Kidney (tissue), 22 donors: ENCODE measurements at places on chromosomes 6 and 20.

GRCh38 chr20:38205001-38205400, 39.9 kb upstream of the TGM2 start:
- no peak for DNase-seq

DNA sequence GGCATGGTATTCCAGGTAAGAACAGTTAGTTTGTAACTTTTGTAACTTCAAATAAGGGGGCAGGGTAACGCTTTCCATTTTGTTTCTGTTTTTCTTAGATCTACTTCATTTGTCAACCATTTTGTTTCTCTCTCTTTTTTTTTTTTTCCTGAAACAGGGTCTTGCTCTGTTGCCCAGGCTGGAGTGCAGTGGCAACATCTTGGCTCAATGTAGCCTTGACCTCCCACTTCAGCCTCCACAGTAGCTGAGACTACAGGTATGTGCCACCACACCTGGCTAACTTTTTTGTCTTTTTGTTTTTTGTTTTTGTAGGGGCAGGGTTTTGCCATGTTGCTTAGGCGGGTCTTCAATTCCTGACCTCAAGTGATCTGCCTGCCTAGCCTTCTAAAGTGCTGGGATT, 32.1 kb upstream of the NHSL1 start:
- DNase-seq = no peak

DNA sequence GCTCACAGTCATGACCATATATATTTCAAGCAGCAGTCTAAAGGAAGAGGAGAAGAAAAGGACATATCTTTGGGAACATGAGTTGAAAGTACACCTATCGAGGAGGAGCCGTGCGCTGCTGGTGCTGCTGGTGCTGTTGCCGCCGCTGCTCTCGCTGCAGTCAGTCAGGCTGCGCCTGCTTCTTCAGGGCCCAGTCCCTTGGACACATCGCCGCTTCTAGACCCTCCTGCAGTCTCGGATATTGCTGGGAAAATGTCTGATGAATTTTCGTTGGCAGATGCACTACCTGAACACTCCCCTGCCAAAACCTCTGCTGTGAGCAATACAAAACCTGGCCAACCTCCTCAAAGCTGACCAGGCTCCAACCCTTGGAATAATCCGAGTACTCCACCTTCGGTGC, 8.2 kb upstream of the ASCC3 start:
- no peak for DNase-seq

DNA sequence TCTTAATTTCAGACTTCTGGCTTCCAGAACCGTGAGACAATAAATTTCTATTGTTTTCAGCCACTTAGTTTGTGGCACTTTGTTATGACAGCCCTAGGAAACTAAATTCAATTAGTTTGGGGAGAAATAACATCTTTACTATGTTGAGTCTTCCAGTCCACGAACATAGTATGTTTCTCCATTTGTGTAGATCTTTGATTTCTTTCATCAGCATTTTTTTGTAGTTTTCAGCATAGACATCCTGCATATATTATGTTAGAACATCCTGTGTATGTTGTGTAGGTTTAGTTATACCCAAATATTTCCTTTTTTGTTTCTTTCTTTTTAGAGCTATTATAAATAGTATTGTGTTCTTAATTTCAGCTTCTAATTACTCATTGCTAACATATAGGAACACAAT, 18.0 kb upstream of the HMGA1 start:
- no peak for DNase-seq

DNA sequence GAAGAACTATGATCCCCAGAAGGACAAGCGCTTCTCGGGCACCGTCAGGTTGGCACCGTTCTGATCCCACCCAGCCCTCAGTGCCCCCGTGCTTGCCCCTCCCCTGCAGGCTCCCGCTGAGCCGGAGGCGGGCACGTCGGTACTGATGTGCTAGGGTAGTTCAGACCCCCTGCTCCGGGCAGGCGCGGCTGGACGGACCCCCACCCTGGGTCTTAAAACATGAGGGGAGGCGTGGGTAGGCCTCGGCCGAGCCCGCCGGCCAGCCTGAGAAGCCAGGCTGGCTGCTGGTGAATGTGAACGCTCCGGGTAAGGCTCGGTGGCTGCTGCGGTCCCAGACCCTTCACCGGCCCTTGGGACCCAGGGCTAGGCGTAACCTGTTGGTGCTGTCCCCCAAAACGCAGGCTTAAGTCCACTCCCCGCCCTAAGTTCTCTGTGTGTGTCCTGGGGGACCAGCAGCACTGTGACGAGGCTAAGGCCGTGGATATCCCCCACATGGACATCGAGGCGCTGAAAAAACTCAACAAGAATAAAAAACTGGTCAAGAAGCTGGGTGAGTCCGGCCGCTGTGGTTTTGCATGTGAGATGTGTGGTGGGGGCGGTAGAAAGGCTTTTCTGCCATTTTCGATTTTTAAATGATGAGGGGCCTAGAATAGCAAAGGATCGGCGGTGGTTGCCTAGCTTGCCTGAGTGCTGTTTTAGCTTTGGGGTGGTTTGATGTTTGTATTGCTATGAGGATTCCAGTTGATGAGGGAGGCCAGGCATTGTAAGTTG, 964 bp downstream of the RPL10A start:
- no peak for DNase-seq

DNA sequence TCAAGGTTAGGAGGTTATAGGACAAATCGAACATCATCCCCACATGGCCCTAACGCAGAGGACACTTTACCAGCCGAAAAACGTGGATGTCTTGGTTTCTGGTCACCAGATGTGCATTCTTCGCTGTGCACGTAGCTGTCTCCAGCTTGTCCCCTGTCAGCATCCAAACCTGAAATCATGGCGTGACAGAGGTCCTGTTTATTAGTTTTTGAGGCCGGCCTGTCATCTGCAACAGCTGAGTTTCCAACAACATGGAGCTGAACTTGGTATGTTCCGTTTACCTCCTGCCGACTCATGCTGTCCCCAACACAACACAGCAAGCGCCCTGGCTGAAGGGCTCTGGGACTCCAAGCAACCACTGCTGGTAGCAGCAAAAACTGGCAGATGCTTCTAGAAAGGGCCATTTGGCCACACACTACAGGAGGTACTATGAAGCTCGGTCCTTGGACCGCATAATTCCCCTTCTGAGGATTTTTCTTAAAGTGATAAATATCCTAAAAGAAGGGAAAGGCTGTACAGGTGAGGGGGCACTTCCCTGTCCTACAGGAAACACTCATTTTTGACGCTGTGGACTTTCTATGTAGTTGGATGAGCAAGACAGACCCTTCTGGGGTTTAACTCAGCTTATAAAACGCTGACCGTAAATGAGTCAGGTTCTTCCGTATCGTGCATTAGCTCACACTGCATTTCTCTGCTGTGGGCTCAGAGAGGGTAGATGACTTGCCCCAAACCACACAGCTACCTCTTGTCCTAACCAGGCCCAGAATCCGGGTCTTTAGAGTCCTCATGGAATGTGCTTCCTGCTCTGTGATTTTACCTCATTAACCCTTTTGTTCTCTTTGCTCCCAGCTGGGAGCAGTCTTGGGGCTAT, 79.7 kb upstream of the NFATC2 start:
- DNase-seq = no peak

- DNase-seq = no peak
These were observed 74.0 kb downstream of the ADGRB3 start for GRCh38 chr6:68709091-68709490.

GRCh38 chr6:167760979-167761793, 65.5 kb upstream of the AFDN start:
- peak; percentile 66 for DNase-seq

DNA sequence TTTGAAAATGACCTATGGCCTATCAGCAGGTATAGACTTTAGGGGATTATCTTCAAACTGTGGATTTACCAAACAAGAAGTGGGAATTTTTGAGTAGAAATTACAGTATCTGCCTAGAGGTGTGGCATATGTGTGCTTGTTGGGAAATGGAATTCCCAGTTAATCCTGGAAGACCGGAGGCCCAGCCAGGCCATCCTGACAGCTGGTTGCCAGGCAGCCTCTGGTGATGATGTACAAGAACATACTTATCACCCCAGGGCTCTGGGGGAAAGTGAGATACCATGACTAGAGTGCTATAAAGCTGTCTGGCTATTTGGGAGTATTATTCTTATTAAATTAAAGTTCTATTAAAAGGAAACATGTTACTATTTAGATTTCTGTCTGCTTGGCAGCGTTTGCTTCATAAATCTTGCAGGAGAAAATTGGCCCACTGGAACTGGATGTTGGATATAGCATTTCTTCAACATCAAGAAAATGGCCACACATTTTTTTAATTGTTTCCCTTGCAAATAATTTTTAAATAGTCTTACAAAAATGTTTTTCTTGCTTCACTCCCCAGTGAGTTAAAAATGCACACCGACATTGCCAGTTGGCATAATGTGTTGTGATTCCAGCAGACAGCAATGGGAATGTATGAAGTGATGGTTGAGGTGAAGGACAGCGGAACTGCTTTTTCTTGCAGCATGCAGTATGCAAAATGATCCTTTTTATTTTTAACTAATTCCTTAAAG, 187.8 kb downstream of the MYLK4 start:
- DNase-seq = no peak

DNA sequence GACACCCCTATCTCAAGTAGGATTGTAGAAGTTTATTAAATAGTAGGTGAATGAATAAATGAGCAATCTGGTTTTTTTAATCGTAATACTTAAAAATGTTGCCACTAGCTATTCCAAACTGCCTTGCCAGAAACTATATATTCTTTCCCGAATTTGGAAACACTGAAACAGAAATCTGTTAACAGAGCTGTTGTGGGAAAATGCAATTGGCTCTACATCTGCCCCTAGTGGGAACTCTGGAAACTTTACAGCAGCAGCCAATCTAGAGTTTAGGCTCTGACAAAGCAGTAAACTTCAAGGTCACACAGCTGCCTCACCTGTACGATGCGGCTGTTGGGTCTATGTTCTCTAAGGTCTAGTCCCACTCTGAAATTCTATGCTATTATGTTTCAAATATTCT, 41.7 kb downstream of the SYNE1 start:
- DNase-seq = peak; percentile 14

DNA sequence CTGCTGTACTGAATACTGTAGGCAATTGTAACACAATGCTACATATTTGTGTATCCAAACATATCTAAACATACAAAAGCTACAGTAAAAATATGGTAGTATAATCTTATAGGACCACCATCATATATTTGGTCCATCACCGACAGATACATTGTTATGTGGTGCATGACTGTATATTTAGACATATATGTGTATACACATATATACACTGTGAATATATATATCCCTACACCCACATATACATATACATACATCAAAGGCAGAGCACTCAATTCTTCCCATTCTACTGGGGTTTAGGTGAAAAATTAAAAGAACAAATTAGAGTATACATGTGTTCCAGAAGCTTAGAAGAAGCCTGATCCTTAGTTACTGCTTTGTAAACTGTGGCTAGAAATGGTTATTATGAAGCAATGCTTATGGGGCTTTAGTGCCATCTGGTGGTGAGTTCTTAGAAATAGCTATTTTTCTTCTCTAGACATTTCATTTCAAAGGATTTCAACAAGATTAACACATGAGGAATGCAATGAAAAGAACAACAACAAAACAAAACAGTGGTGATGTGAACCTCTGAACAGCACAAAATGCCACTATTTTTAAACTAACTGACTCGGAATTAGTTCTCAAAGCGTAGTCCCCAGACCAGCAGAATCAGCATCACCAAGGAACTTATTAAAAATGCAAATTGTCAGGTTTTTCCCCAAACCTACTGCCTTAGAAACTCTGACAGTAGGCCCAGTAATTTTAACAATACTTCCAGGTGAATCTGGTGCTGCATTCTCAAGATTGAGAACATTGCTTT, 38.0 kb downstream of the PKHD1 start:
- DNase-seq = peak; percentile 66

GRCh38 chr20:48550814-48551213, 277.0 kb downstream of the PREX1 start:
- no peak for DNase-seq

- peak; percentile 77 for DNase-seq
These were observed 11.9 kb upstream of the TGM3 start for GRCh38 chr20:2283706-2284423.

- DNase-seq = no peak
These were observed 81.5 kb downstream of the CEBPB start for GRCh38 chr20:50272030-50272723.

DNA sequence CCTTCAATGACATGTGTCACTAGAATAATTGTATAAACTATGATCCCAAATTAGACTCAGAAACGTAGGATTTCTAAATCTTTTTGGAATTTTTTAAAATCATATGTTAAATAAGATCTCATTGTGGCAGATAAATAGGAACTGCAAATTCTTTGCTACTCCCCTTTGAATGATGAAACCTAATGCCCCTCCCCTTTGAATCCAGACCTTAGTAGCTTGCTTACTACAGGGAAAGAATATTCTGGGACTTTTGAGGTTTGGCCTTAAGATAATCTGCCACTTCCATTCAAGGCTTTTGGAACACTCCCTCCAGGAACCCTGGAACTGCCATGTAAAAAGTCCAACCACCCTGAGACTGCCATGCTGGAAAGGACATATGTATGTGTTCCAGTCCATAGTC, 7.1 kb downstream of the TDP2 start:
- DNase-seq = no peak

GRCh38 chr6:105318660-105319059, 84.2 kb downstream of the PREP start:
- no peak for DNase-seq
